ENCODE measurements at places on chromosomes 7 and 10.
A peak's percentile ranks its signal among the peaks of the same experiment; 100 is the strongest.

DNA sequence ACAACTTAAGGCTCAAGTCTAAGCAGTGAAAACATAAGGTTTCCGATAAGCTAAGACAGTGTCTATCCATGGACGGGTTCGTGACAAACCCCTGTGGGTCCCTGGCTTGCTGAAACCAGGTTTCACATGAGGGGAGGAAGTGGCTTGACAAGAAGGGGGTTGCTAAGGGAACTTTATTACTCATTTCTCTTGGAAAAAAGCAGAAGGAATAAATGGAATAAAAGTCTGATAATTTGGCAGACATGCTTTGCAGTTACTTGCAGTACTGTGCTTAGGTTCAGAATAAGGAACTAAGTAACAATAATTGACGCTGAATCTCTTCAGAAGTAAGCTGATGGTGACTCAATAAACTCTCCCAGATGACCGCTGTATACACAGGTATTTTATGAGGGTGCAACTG is 34.7 kb downstream of the RBM17 start:
- DNase-seq = no peak

DNA sequence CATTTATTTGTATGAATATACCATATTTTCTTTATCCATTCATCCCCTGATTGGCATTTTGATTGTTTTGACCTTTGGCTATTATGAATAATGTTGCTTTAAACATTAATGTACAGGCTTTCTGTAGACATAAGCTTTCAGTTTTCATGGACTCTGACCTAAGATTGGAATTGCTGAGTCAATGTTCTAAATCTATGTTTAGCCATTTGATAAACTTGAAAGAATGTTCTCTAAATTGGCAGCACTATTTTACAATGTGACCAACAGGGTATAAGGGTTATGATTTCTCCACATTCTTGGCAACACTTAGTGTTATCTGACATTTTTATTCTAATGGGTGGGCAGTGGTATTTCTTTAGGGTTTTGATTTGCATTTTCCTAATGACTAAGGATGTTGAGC is 229.7 kb upstream of the ETV1 start:
- DNase-seq = no peak

- DNase-seq = peak; percentile 12
These were observed 8.1 kb downstream of the PRKRIP1 start for GRCh38 chr7:102404005-102404861.

GRCh38 chr7:148905093-148905666 is 21.1 kb upstream of the EZH2 start:
- DNase-seq = no peak

DNA sequence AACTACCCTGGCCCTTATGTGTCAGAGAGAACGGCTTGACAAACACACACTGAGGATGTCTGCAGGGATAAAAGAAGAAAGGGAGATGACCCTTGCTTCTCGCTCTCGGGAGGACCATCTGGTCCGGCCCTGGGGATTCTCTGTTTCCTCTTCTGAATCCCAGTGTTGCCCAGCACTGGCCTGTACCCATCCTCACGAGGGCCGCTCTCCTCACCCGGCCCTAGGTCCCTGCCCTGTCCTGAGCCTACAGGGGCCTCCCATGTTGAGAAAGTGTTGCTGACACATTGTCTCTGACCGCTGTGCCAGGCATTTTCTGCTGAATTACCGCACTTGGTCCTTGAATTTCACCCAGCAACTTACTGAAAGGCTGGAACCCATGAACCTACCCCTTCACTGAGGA is 171.9 kb upstream of the LANCL2 start:
- DNase-seq = no peak

- DNase-seq = no peak
These were observed 446.5 kb upstream of the FOXK1 start for GRCh38 chr7:4235596-4235995.

DNA sequence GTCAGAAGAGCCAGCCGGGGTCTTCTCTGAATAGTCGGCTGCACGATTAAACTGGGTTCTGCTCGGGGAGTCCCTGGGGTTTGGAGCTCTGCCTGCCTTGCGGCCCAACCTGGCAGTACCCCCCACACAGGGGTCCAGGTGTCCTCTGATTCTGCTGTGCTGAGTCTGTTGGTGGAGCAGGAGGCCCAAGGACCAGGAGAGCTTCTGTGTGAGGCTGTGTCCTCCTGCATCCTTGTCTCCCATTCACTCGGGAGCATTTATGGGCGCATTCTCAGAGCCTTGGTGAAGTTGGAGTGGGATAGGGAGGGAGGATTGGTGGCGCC is 14.2 kb downstream of the INPP5A start:
- no peak for DNase-seq

DNA sequence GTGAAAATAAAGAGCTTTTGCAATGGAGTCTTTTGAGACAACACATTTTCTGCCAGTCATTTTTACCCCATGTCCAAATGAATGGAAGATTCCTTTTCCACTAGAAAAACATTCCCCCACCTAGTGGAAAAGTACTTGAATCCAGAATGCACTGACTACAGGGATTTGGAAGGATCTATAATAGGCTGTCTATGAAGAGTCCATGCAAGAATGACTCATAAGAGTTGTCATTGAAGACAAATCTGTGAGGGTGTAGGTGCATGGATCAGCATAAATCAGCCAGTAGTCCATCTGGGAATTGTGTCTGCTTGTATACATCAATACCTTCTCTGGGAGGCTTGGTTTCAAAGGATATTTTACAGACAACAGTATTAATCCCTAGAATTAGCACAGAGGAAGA is 32.5 kb upstream of the TRUB1 start:
- no peak for DNase-seq

GRCh38 chr10:119254335-119254734 is 47.0 kb downstream of the GRK5 start:
- DNase-seq = no peak

DNA sequence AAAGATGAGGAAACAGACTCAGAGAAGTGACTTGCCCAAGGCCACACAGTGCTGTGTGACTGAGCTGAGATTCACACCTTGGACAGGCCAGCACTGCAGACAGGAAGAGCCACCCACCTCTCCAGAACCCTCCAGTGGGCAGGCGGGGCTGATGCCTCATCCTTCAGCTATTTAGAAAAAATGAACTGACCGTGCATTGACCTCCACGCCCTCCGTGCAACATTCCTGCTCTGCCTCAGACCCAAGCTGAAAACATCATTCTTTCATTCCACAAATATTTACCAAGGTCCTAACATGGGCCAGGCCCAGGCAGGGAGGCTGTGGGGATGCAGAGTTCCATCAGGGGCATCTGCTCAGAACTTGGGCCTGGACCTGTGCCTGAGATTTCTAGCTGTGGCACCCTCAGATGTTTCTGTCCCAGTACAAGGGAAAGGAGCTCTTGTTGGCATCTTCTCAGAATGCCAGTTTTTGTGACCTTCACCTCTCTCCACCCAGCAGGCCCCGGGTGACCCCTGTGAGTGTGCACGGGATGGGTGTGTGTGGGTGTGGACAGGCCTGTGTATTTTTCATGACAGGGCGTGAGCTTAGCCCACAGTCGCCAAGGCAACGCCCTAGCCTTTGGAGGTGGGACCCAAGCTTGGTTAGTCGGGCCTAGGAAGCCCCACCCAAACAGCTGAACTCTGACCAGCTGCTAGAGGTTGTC is 6.5 kb downstream of the VSIR start:
- peak; percentile 57 for DNase-seq

DNA sequence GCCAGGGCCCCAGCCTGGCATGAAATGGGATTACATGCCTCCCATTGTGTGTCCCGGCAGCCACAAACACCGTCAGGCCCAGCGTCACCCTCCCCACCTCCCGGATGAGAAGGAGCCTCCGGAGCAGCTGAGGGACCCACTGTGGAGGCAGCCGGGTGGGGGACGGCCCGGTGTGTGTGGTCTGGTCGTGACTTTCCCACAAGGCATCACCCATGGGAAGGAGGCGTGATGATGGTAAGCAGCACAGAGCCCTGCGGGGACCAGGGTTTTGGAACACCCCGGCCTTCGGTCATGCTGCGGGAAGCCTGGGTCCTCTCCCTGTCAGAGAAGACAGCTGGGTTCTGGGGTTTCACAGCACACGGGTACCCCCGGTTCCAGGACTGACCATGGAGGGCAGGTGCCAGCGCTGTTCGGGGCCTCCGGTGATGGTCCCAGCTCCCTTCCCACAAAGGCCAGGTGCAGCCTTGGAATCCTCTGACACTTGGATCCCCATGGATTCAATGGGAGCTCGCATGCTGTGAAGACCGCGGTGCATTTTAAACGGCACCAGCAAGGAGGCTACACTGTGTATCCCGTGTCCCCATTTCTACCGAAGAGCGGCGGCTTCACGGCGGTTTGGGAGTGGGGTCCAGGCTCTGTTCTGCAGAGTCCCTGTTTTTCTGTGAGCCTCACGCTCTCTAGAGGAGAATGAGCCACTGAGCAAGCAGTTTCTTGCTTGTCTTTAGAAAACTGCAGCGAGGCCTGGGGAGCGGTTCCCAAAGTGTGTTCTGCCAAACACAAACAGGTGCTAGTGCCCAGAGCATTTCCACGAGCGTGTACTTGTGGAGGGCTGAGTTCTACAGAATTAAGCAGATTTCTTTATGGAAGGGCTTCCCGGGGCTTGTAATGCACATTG is 336.0 kb downstream of the ADARB2 start:
- DNase-seq = no peak

GRCh38 chr10:97765201-97765600 is 6.6 kb downstream of the SFRP5 start:
- DNase-seq = no peak

DNA sequence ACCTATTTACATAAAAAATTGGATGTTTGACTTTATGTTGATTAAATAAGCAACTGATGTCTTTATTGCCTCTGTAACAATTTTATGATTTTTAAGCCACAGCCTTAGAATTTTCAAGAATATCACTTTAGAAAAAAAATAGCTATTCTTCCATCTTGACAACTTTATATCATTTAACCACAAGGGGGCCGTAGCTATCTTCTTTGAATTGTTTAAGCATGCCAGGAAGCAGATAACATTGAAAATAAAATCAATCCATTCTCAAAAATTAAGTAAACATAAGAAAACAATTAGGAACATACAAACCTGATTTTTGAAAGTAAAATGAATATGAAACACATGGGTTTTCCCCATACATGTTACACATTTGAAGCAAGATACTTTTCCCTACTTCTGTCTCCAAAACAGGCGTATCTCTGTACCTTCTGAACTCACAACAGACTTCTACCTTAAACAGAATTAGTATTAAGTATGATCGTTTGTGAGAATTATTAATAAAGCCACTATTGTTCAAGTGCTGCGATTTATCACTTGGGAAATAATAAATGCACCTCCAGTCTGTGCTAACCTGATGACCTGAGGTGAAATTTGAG is 209.0 kb downstream of the CACNA2D1 start:
- DNase-seq = no peak

GRCh38 chr10:13383399-13383761 is 35.3 kb upstream of the SEPHS1 start:
- no peak for DNase-seq

DNA sequence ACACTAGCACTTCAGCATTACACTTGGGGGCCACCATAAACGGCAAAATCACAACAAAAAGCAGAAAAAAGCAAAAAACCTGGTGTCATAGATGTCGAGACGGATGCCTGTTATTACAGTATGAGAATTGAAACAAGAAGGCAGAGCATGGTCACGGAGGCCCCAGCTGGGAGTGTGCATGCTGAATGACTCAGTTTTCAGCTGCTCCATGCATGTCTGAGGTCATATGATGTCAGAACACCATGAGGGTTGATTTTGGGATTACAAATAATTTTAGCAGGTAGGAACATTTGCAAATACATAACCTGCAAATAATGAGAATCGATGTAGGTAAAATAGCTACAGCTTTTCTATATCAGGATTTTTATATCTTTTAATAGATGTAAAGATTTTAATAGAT is 19.1 kb downstream of the ZMYND11 start:
- DNase-seq = no peak

DNA sequence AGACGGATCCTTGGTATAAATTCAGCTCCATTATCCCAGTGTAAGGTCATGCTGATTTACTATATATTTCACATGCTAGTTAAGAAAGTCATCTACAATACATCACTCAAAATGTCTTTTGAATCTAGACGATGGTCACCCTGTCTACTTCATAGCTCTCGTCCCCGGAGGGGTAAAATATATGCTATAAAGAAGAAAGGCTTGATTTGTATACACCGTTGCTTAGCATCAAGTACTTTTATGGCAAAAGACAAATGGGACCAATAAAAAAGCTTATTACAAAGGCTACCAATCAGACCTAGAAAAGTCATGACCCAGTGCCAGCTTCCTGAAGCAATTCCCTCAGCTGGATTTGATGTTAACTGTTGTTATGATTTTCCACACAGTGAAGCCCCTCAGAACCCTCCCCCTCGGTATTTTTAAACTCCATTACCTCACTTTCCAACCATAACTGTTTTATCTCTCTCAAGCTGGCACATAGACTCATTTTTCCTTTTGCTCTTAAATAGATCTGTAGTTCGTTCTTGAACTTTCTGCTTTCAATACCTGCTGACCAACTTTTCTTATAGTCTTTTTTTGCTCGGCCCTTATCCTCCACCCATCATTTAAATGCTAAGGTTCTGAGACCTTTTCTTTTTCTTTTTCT is 104.9 kb downstream of the DOCK4 start:
- DNase-seq = no peak

DNA sequence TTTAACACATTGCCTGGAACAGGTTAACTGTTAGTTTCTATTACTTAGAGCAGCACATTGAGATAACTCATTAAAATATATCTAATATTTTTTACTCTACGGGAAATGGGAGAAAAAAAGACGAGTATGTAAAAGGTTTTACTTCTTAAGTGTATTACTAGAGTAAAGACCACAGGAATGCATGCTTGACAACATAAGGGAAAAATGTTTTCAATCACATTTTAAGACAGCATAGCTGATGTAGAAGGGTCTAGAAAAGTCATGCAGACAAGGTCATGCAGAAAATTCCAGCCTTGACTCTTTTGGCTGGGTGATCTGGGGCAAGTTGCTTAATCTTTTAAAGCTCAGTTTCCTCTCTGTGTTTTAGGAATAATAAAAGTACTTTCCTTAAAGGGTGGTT is 806.2 kb downstream of the CNTNAP2 start:
- DNase-seq = no peak

- DNase-seq = no peak
These were observed 27.3 kb upstream of the FAM20C start for GRCh38 chr7:164882-165660.

- DNase-seq = no peak
These were observed 372.5 kb downstream of the SDK1 start for GRCh38 chr7:3673524-3673923.

- DNase-seq = no peak
These were observed 414 bp downstream of the HOXA2 start for GRCh38 chr7:27101957-27102580.

- DNase-seq = no peak
These were observed 107.0 kb downstream of the LARP4B start for GRCh38 chr10:824497-824896.

- no peak for DNase-seq
These were observed 74.0 kb upstream of the CARD11 start for GRCh38 chr7:3117488-3118231.

- no peak for DNase-seq
These were observed 756.1 kb downstream of the GRID1 start for GRCh38 chr10:85610381-85611092.

DNA sequence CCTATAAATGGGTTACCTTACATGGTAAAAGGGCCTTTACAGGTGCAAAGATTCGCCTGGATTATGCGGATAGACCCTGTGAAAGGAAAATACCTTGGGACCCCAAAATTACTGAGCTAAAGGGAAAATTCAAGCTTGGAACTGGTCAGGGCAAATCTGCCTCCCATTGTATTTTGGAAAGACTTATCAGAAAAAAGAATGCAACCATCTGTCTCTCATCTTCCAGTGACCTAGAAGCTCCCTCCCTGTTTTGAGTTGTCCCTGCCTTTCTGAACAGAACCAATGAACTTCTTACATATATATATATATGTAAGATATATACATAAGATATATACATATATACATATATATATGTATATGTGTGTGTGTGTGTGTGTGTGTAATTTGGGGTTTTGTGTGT is 583.8 kb downstream of the CALN1 start:
- no peak for DNase-seq

All from epithelial cell of prostate (primary cell).